Mesenteric fat pad (tissue), 1 donor: ENCODE measurements at places on chromosomes 6 and 20. TPM values are rescaled to one million over a fixed set of nuclear protein-coding genes. Genes with fewer than 3 reads are reported as not detected.

GRCh38 chr6:41466437-41466990, 79.7 kb upstream of the FOXP4 start:
- DNase-seq, result no peak

DNA sequence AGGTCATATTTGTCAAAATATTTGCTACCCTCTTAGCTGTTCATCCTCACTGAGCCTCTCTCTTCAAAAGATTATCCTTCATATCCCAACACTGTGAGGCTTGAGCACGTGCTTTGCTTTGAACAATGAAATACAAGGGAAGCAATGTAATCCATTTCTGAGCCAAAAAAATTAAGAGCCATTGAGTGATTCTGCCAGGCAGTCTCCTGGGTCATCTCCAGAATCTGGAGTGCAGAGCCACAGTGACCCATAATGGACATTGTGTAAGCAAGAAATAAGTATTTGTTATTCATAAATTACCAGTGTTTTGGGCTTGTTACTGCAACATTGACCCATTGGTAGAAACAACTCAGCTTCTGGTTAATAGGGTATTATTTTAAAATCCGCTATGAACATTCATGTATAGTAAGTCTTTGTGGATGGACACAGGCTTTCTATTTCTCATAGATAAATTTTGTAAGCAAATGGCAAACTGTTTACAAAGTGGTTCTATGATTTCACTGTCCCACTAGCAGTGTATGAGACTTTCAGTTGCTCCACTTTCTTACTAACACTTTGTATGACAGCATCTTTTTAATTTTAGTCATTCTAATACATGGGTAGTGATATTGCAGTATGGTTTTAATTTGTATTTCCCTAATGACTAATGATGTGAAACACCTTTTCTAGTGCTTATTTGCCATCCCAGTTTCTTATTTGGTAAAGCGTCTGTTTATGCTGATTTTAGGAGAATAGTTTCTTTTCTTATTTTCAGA, 358.2 kb downstream of the PLCB1 start:
- no peak for DNase-seq

- no peak for DNase-seq
These were observed 41.3 kb downstream of the NHLRC1 start for GRCh38 chr6:18081025-18081668.

DNA sequence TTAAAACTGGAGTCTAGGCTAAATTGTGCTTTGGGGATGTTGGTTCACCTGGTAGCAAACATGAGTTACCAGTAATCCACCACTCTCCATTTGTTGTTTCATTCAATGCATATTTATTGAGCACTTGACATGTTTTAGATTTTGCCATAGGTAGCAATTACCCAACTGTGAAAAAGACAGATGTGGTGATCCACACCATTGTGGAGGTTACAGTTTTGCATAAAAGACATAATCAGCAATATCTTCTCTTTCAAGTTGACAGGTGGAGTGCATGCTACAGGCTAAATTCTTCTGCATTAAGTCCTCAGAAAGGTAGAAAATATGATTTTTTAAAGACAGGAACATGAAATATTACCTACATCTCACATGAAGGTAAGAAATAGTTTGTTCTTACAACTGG, 143.0 kb upstream of the TSHZ2 start:
- no peak for DNase-seq

- no peak for DNase-seq
These were observed 50.0 kb upstream of the PLEKHG1 start for GRCh38 chr6:150549674-150550101.

DNA sequence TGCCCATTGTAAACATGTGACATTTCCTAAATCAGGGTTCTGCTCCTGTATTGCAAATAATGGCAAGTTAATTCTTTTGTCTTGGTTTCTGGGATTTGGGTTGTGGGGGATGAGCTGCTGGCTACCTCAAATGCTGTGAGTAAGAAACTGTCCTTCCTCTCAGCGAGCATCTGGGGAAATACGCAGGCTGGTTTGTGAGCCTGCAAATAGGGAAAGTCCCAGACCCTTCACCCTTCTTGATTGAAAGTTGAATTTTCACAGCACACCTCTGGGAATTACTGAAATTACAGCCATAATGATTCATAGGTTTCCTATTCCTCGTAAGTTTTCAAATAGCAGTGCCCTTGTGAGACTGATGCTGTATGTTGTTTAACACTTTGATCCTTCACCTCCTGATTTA, 138.1 kb downstream of the TBXT start:
- no peak for DNase-seq

- no peak for DNase-seq
These were observed 68.1 kb upstream of the MAFB start for GRCh38 chr20:40757087-40757486.

DNA sequence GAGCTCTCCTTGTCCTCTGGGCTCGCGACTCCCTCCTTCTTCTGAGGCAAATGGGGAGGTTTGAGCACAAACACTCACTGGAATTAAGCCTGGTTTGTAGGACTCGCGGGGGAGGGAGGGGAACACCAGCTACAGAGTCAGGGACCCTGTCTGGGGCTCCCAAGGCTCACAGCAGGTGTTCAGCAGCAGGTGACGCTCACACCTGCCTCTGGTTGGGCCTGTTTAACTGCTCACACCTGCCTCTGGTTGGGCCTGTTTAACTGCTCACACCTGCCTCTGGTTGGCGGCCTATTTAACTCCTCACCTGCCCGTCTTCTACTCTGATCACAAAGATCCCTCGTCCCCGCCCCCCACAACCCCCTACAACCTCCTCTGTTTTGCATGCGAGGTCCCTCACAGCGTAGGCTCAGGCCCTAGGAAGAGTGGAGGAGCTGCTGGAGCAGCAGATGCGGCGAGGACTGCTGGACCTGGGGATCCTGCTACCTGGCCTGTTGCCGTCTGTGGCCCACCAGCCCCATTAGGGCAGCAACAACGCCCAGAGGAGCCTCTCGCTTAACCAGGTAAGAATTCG, 181.9 kb downstream of the ERMARD start:
- DNase-seq, result no peak

- DNase-seq, result no peak
These were observed 52.6 kb downstream of the JAG1 start for GRCh38 chr20:10621149-10621548.

- DNase-seq, result no peak
These were observed 3.9 kb upstream of the TEAD3 start for GRCh38 chr6:35500782-35501181.

- DNase-seq, result no peak
These were observed 19.2 kb downstream of the JAG1 start for GRCh38 chr20:10654630-10655029.

DNA sequence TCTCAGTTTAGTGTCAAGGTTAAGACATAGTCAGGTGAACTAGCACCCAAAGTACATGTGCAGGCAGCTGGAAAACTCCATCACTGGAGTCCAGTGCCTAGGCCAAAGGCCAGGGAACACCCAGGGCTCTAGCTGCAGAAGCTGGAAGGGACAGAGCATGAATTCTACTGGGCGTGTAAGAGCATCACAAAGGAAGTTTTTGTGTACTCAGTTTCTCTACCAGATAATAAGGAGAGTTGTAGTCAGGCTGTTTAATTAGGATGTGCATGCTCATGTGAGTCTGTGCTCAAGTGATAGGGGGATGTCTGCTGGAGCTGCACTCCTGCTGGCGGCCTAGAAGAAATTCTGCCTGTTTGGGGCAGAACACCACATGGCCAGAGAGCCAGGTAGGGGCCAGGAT, 8.1 kb downstream of the L3MBTL1 start:
- DNase-seq, result no peak

DNA sequence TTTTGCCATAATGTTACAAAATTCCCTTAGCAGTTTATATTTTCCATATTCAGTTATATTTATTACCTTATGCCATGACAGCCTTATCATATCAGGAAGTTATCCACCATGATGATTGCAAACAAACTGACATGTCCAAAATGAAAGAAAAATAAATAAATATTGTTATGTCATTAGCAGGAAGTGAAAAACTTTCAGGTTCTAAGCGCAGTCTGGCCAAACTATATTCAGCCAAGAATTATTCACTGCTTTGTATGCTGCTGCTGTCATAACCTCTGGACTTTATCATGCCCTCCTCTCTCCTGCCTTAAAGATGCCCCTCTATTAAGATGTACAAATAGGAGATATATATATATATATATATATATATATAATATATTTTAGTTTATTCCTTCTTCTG, 27.7 kb upstream of the DEFB112 start:
- DNase-seq, result no peak

DNA sequence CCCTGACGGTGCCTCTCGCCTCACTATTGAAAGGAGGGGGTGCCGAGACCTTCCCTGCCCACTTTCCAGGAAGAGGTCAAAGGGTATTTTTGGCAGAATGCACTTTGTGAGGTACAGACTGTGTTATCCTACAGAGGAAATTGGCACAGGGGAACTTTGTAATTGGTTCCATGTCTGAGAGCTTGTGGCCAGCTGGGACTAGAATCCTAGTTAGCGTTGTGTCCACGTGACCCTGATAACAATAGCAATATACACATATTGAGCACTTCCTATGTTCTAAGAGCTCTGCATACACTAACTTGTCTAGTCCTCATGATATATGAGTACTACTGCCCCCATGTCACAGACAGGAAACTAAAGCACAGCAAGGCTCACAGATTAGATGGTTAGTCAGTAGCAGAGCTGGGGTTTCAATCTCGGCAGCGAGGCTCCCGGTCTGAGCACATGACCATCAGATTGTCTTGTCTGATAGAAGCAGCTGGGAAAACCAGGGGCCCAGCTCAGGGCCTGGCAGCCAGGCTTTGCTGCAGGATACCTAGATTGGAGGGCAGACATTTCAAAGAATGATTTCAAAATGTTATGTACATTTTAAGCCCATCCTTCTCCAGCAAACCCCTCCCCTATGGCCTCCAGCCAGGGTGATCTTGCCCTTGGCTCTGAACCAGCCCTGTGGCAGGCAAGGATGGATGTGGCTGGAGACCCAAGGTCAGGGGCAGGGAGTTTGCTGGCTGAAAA, 1.4 kb downstream of the MAPK13 start:
- DNase-seq, result peak; percentile 87

GRCh38 chr6:2857580-2858337, 16.1 kb upstream of the SERPINB1 start:
- no peak for DNase-seq

GRCh38 chr20:42576167-42576566, 613.5 kb downstream of the PTPRT start:
- no peak for DNase-seq

DNA sequence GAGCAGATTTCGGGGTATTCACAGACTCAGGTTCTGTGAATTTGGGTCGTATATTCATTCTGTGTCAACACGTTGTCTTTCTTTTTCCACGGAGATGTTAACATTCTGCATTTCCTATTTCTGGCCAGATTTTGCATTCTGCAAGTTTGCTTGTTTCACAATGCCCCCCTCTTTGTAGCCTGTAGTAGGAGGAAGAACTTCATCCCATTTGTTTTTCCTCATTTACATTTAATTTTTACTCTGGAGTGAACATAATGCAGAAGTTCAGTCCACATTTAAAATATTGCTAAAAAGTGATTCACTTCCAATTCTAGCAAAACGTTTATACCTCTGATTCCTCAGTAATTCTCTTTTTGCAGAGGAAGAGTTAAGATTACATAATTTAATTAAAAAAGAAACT, 12.9 kb downstream of the TAGAP start:
- DNase-seq, result no peak

GRCh38 chr20:547394-547793, 3.8 kb upstream of the CSNK2A1 start:
- DNase-seq, result no peak

- DNase-seq, result no peak
These were observed 113.3 kb upstream of the EEF1E1 start for GRCh38 chr6:8215631-8216030.

GRCh38 chr20:61234224-61234890, 17.7 kb upstream of the CDH4 start:
- no peak for DNase-seq

- no peak for DNase-seq
These were observed 726.6 kb downstream of the RFPL4B start for GRCh38 chr6:113073611-113074191.

DNA sequence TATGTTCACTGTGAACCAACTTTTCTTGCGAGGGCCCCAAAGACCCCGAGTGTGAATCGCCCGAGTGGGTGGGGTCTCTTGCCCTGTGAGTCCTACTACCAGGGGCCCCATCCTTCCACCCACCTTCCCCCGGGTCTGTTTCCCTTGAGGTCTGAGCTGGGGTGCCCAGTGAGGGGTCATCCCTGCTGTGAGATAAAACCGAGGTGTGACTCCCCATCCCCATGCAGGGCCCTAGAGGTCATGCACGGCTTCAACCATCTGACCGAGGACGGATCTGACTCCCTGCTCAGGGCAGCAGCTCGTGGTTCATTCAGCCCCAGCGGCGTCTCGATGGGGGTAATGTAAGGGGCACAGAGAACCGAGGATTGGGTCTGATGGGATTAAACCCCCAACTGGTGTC, 103.1 kb upstream of the SULF2 start:
- peak; percentile 65 for DNase-seq

DNA sequence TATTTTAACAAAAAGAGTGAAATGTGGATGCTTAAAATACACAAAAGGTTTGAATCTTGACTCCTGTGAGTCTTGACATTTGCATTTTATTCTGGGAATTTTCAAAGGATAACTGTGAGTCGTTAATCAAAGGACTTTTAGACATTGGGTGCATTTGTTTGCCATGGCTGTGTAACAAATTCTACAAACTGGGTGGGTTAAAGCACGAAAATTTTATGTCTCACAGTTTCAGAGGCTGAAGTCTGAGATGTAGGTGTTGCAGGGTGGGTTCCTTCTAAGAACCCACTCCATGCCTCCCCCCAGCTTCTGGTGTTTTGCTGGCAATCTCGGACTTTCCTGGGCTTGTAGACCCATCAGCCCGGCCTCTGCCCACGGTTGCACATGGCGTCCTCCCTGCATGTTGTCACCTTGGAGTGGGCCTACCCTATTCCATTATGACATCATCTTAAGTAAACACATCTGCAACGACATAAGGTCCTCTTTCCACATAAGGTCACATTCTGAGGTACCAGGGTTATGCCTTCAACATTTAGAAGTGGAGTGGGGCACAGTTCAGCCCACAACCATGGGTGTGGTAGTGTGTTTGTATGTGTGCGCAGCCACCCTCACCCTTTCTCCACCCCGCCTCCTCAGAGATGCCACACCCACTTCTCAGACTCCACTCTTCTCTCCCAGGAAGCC, 113.1 kb downstream of the FOXA2 start:
- DNase-seq, result no peak

GRCh38 chr6:109117346-109118035, 22.2 kb downstream of the CEP57L1 start:
- no peak for DNase-seq

- DNase-seq, result peak; percentile 90
These were observed 303 bp downstream of the ILRUN start for GRCh38 chr6:34696189-34696738.

- no peak for DNase-seq
These were observed 586.5 kb downstream of the EPM2A start for GRCh38 chr6:145148776-145149175.

Gene FGD2
- 32.6 TPM for total RNA-seq

Gene SOBP
- 11.0 TPM for total RNA-seq

Gene GINS1
- 0.58 TPM for total RNA-seq

Gene LST1
- 23.8 TPM for total RNA-seq

Gene HLA-DOA
- 5.0 TPM for total RNA-seq

Gene OR2H1
- total RNA-seq, result not detected

Gene L3MBTL1
- 8.4 TPM for total RNA-seq

Gene SIRPB2
- total RNA-seq, result 25.5 TPM

Gene LTB
- total RNA-seq, result 1.4 TPM

Gene TMEM74B
- 0.42 TPM for total RNA-seq

Gene MANEA
- total RNA-seq, result 16.0 TPM

Gene SPTLC3
- total RNA-seq, result 6.5 TPM

Gene KIF6
- 0.26 TPM for total RNA-seq

Gene SH3BGRL2
- total RNA-seq, result 24.1 TPM

Gene SIM1
- not detected for total RNA-seq

Gene AP5S1
- 13.2 TPM for total RNA-seq

Gene SLC2A10
- total RNA-seq, result 13.1 TPM
